NCI-H510A treated with DMSO at 0.1 percent for 48 hours (cell line): ENCODE measurements at places on chromosomes 13 and 19.

GRCh38 chr13:27534981-27535380 is 84.6 kb upstream of the MTIF3 start:
- DNase-seq, result no peak

- no peak for DNase-seq
Measured at GRCh38 chr19:58396691-58397532, 1.5 kb downstream of the RNF225 start.

- DNase-seq, result no peak
Measured at GRCh38 chr13:108947551-108948030, 318.2 kb downstream of the MYO16 start.

- no peak for DNase-seq
Measured at GRCh38 chr19:51181913-51182419, 39.9 kb downstream of the SIGLEC7 start.

GRCh38 chr19:50695251-50696093 is 24.1 kb downstream of the SHANK1 start:
- no peak for DNase-seq

- no peak for DNase-seq
Measured at GRCh38 chr13:66222127-66222526, 1008.0 kb downstream of the PCDH9 start.

GRCh38 chr19:28293685-28294084 is 919.3 kb downstream of the UQCRFS1 start:
- no peak for DNase-seq

DNA sequence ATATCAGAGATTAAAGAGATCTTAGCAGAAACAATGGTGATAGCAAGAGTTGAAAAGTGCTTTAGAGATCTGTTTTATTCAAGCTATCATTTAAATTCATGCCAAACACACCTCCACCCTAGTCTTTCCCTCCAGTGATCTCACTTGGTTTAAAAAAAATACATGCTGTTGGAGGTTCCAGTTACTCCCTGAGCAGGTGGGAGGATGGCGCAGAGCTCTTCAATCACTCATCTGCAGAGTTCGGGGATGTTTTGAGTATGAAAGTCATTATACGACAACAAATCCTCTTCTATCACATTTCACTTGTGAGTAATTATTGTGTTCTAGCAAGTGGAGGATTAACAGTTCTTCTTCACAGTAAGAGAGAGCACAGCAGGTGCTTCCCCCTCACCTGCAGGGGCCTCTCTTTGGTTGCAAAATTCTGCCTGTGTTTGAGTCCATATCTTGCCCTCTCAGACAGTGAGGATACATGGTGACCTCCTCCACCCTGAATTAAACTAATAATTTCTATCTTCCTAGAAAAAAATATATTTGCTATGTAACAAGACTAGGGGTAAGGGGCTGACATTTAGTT is 376.7 kb downstream of the LIG4 start:
- DNase-seq, result peak; percentile 70
